Cerebellar cortex (tissue), 1 donor: ENCODE measurements at places on chromosomes 5 and 9.

GRCh38 chr9:91047529-91047928, 245.9 kb downstream of the SYK start:
- no peak for DNase-seq

GRCh38 chr5:181198905-181199519, 6.0 kb downstream of the TRIM7 start:
- no peak for DNase-seq

DNA sequence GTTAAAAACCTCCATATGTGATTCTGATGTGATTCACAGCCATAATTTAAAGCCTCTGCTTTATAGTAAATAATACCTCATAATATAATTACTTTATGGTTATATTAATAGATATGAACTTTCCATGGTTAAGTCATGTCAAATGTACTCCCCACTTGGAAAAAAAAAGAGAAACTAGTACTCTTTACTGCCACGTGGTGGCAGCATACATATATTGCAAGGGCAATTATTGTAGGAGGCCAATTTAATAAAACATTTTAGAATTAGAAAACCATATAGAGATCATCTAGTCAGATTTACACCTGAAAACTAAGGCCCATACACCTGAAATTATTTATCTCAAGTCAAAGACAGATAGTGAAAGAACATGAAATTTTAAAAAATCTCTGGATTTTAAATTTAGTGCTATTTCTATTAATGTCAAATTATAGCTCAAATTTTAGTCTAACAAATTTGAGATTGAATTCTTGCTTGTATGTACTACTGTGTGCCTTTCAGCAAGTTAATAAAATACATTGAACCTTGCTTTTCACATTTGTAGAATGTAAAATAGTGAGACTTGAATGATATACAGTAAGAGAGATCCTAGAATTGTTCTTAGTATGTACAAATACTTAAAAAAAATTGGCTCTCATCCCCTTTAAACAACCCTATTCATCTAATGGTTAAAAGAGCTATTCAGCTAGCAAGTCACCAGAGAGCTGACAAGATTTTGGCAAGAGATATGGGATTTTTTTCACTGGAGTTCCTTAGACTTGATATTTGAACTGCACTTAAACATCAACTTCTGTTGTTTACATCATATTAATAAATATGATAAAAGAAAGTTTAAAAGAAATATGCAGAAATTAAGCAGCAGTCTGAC, 603.8 kb downstream of the TLE4 start:
- DNase-seq: peak; percentile 25

- no peak for DNase-seq
These were observed 21.9 kb downstream of the CSF2 start for GRCh38 chr5:132095424-132095972.

- DNase-seq: no peak
These were observed 192.4 kb downstream of the ACTL7B start for GRCh38 chr9:108663422-108663821.

DNA sequence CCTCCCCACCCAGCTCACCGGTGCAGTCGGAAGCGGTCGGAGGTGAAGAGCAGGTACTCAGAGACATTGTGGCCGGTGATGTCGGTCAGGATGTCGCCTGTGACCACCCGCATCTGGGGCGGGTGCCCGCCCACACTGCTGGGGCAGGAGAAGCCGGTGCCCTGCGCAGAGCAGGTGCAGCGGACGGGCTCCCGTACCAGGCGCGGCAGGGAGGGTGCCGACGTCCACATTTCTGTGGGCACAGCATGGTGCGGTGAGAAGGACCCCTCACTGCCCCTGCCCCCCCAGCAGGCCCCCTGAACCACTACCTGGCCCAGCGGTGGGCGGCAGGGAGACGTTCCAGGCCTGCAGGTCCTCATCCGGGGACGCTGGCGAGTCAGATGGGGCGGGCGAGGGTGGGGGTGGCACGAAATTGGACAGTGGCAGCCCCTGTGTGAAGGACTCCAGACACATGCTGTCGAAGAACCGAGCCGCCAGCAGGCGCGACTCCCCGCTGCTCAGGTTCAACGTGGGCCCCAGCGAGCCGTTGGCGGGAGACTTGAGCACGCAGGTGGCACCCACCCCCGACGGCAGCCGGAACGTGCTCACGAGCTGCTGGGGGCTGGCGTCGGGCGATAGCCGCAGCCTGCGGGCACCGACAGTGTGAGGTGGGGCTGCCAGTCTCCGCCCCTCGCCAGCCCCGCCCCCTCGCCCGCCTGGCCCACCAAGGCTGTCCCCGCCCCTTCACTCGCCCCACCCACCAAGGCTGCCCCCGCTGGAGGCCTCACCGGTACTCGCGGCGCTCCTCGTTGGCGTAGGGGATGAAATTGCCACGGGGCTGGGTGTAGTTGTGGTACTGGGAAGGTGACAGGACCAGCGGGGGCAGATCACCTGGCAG, 15.1 kb downstream of the ABCA2 start:
- DNase-seq: no peak

DNA sequence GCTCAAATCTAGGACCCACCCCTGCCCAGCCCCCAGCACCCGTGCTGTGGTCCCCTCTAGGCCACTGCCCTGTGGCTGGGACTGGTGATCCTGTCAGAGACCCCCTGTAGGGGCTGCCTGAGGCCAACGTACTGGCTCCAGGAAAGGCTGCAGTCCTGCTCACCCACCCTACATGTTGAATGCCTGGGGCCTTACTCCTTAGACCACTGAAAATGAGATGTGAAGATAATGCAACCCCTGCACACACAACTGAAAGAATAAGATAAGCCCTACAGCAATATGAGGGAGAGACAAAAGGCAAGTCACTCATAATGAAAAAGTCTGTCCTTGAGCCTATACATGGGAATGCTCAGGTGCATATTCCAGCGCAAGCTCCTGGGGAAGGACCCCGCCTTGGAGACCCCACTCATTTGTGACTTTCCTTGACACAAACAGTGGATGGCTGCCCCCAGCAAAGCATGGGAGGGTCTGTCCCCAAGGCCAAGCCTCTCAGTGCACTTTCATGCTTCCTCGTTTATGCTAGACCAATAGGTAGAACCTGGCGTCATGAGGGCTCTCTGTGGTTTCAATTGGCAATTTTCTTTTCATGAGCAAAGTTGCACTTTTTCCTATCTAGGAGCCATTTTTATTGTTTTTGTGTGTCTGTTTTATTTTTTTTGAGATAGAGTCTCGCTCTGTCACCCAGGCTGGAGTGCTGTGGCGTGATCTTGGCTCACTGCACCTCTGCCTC, 12.5 kb upstream of the WNK2 start:
- no peak for DNase-seq

GRCh38 chr9:136741883-136742571, 713 bp downstream of the LCN10 start:
- no peak for DNase-seq

- DNase-seq: no peak
These were observed 4.6 kb upstream of the HNRNPA0 start for GRCh38 chr5:137758715-137759306.

DNA sequence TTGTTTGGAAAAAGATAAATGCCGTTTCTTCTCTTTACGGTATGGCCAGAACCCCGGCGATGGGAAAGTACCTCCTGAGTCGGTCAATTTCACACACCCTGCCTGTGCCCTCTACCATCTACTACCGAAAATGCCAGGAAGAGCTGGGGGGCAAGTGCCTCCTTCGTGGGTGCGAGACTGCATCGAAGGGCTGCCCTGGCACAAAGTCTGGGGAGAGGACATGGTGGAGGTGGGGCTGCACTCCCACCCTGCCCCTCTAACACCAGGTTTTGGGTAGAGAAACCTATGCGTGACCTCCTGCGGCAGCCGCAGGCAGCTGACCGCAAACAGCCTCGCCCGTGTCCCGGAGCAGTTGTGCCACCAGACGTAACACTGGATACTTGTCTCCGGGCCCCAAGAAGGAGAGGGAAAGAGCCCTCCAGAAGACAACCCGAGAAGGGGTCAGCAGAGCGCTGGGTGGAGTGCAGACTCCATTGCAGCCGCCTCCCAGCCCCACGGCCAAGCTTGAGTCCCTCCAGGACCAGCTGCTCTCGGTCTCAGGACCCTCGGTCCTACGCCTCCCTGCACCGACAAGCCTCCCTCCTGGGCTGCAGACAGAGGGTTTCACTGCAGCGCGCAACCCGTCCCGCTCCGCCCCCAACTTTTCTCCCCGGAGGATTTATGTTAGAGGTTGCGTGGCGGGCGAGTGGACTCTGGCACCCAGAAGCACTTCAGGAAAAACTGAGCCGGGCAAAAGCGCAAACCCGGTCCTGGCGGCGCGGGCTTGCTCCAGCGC, 823 bp upstream of the PRDM6 start:
- DNase-seq: no peak

DNA sequence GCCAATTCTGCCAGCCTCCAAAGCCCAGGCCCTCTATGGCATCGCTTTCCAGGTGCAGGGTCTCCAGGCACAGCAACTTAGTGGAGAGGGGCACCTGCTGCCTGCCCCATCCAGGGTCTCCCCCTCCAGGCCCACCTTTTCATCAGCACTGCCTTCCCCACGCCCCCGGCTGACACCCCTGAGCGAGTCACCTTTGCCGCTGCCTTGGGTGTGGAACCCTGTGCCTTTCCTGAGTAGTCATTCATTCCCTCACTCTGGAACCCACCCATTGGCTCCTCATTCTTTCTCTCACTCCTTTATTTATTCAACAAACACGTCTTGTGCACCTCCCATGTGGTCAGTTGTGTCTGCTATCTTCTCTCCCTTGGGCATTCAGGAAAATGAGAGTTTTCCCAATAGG, 14.5 kb upstream of the RPL26L1 start:
- DNase-seq: no peak

GRCh38 chr9:132877824-132878694, at the start of gene AK8:
TSS of gene AK8 (minus strand) at chr9:132878284. CDS start at chr9:132878255, 29 bp downstream.
- peak; percentile 61 for DNase-seq

DNA sequence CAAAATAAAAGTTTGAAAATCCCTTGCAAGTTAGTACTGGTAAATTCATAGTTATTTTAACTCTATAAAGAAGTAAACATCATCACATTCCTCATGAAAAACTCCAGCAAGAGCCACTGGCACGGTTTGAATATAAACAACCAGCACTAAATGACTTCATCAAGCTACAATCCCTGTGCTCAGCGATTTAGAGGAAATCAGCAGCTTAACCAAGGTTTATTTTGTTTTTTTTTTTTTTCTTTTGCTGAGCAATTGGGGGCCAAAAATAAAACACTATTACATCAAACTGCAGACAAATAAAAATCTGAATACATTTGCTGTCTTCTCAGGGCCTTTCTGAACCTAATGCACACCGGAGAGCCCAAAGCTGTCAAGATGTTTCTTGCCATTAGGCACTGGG, 106.2 kb upstream of the SLC24A2 start:
- no peak for DNase-seq

GRCh38 chr5:26868504-26868903, 169.9 kb downstream of the CDH9 start:
- DNase-seq: no peak

- no peak for DNase-seq
These were observed 5.5 kb upstream of the AOPEP start for GRCh38 chr9:94720846-94721549.

DNA sequence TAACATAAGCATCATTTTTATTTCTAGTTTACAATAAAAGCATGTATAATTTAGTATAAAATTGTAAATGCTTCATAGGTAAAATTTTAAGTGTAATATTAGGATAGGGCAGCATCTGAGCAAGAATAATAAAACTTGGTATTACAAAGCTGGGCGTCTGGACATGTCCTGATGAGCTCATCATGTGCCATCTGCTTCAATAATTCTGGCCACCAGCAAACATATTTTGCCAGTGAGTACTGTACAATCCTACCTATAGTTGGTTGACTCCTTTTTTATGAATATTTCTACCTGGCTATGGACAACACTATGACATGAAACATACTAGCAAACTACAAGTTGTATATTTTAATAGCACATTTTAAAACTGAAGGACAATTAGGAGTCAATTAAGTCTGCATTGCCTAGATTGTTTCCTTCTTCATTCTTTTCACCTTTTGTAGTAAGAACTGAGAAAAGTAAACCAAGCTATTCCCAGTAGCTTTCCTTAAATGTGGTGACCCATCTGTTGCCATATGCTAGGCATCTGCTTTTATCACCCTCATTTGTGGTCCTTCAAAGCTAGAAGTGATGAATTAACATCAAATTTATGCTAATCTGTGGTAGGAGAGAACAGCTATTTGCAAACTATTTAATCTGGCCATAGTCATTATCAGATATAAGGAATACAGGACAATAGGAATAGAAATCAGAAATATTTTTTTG, 23.4 kb downstream of the LURAP1L start:
- peak; percentile 94 for DNase-seq

DNA sequence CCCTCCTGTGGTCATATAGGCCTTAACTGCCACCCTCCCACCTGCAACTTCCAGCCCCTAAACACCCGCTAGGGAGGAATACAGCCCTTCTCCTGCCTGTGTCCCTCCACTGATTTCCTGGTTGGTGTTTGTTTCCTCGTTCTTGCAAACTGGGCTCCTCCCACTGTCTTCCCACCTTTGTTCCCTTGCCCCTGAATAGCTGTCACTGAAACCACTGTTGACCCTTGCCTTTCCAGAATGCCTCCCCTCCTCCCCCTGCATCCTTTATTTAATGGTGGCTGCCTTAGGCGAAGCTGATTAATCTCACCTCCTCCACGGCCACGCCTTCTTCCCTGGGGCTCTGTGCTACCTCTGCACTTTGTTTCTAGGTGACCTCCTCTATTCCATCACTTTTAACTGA, 626.7 kb downstream of the BNC2 start:
- DNase-seq: no peak

DNA sequence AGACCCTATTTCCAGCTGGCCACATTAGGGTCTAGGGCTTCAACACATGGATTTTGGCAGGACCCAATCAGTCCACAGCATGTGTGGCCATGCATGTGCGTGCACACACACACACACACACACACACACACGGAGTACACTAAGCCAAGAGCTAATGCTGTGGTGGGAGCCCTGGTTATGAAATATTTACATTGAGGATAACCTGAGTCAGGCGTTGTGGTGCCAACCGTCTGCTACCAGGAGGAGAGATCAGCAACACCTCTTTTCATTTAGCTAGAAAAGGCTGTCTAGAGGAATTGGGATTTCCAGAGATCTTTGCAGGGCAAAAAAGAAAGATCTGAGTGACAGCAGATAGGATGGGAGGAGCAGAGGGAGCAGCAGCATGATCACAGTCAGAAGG, 141.5 kb downstream of the TRPM3 start:
- no peak for DNase-seq

- no peak for DNase-seq
These were observed 166.6 kb downstream of the SLC28A3 start for GRCh38 chr9:84173961-84174360.
